ENCODE measurements at places on chromosomes 12 and 14.

DNA sequence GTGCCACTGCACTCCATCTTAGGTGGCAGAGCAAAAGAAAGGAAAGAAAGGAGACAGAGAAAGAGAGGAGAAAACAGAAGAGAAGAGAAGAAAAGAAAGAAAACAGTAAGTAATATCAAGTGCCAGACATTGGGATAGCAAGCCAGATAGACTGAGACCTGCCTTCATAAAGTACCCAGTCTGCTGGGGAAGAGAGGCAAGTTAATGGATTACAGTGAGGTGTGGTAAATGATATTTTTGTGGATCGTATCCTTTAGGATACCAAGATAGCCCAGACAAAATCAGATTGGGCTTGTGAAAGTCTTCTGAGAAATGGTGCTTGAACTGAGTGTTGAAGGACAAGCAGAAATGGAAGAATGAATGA lies 1.5 kb upstream of the SPTSSA start:
- DNase-seq: no peak

- DNase-seq: no peak
Measured at GRCh38 chr12:50190859-50191258, 23.7 kb upstream of the CERS5 start.

DNA sequence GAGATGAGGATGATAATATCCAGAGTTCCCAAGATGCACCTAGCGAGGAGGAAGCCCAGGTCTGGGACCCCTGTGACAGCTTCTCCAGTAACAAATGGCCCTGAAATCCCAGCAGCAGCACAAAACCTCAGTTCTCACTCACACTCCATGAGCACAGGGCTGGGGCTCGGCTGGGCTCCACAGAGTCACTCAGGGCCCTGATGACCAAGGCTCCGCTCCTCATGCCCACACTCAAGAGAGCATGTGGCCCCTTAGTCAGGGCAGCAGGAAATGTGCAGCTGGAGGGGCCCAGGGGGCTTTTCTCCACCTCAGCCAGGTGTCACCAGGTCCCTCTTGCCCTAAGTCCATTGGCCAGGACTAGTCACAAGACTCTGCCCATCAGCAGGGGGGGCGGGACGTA lies 242.7 kb upstream of the SFSWAP start:
- no peak for DNase-seq

- DNase-seq: no peak
Measured at GRCh38 chr12:94663071-94663470, 12.7 kb upstream of the TMCC3 start.

GRCh38 chr12:123943816-123944215 lies 28.8 kb downstream of the CCDC92 start:
- DNase-seq: no peak

- no peak for DNase-seq
Measured at GRCh38 chr14:95472819-95473251, 43.6 kb downstream of the SYNE3 start.

DNA sequence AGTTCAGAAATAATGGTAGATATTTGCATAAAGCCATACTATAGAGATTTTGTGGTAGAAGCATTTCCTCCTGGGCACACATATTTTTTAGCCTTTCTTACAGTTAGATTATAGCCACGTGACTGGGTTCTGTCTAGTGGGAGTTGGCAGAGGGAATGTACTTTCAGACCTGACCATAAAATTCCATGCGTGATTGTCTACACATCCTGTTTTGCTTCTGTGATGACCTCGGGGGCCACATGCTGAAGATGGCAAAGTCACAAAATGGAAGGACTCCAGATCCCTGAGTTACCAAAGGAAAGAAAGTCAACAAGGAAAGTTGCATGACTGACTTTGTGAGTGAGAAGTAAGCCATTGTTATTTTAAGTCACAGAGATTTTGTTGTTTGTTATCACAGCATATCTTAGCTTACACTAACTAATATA lies 14.6 kb upstream of the MIA2 start:
- DNase-seq: no peak

GRCh38 chr14:64400829-64401459 lies 12.8 kb downstream of the MTHFD1 start:
- DNase-seq: no peak

Measured in bone marrow (tissue), 2 donors.